HepG2 (cell line): ENCODE measurements at places on chromosomes 7 and 10. TPM values are rescaled to one million over a fixed set of nuclear protein-coding genes. Genes with fewer than 3 reads are reported as not detected.

GRCh38 chr7:477626-478220, 41.9 kb downstream of the PDGFA start:
- no peak for DNase-seq

DNA sequence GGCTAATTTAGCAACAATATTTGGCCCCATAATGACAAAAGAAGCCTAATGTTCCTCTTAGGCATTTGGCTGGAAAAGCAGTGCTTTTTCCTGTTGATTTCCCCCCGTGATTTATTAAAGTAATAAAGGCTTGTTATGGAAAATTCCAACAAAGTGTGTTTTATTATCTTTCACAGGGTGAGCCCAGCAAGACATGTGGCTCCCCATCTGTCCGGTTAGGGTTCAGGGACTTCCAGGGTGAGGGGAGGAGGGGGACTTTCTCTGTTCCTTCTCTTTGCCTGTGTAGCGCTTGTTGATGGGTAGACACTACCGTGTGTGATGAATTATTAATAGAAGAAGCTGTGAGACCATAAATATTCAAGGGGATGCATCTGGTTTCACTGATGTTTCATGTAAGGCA, 39.0 kb downstream of the HTR5A start:
- no peak for DNase-seq

GRCh38 chr7:125934539-125934938, 1004.9 kb upstream of the POT1 start:
- no peak for DNase-seq

DNA sequence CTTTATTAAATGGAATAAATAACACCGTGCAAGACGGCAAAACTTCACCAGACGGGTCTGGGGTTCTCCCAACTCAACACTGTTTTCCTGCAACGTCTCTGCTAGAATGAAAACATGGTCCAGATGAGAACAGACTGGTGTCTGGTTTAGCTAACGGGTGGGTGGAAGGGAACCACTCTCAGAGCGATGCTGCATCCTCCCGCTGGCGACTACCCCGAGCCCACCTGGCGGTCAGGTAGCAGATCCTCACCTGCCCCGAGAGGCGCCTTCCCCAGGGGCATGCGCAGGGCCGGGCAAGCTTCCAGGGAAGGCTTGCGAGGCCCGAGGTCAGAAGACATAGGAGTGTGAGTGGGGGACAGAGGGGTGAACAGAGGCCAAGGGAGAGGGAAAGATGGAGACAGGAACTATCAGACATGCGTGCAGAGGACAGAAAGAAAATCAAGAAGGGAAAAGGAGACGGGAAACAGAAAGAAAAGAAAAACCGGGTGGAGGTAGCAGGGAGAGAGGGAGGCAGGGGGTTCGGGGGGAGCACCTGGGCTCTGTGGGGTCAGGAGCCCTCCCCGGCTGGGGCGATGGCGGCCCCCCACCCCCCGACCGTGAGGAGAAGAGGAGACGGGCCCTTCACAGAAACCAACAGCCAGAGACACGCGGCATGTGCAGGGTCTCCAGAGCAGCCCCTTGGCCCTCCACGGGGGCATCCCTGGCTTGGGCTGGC, 222.0 kb downstream of the MAD1L1 start:
- no peak for DNase-seq

GRCh38 chr10:44316187-44316921, 68.5 kb downstream of the CXCL12 start:
- no peak for DNase-seq

GRCh38 chr10:116615199-116615776, 5.5 kb upstream of the PNLIPRP2 start:
- no peak for DNase-seq

DNA sequence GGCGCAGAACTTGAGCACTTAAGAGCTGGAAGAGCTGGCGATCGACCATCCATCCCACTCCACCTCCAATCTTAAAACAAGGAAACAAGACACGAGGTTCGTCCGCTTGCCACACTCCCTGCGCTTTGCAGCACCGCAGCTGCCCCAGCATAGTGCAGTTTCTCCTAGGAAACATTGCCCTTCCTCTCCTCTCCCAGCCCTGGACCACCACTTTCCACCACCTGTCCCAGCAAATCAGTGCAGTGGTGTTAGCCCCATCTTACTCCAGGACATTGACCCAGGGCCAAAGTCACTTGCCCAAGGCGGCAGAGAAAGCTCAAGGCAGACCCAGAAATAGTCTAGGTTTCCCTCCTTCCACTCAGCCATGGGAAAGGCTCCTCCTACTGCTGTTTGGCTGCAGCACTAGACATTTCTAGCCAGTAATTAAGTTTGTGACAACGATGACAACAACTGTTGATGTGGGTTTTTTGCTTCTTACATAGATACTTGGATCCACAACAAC, 1.5 kb upstream of the PARD3 start:
- DNase-seq = no peak

GRCh38 chr7:120949998-120950538, 509 bp upstream of the ING3 start:
- DNase-seq = no peak

- DNase-seq = peak; percentile 31
Measured at GRCh38 chr10:117226813-117227451, 14.0 kb upstream of the SLC18A2 start.

The MOSPD3 gene
- total RNA-seq = 6.1 and 7.6 TPM in 2 replicates

The FAM221A gene
- not detected in 2 replicates for total RNA-seq

The GPR158 gene
- not detected in 2 replicates for total RNA-seq

The SPDYE18 gene
- total RNA-seq = 0.29 TPM in 1 of 2 replicates, not detected in the other
